MG63 (cell line): ENCODE measurements at places on chromosomes 5 and 9. TPM values are rescaled to one million over a fixed set of nuclear protein-coding genes. Genes with fewer than 3 reads are reported as not detected.

DNA sequence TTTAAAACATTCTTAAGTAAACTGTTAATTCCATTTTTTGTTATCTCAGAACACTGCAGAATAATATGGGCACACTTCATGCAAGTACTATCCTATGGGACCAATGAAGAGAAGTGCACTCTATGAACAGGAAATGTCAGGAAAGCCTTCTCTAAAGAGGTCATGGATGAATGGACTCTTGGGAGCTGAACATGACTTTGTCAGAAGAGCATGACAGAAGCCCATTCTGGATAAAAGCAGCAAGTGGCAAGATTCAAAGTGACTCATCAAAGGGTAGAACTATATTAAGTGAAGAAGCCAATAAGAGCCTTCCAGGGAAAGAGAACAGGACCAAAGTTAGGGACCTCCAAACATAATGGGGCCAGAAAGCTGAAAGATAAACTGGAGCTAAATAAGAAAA, 94.0 kb downstream of the RAPGEF6 start:
- DNase-seq = no peak

DNA sequence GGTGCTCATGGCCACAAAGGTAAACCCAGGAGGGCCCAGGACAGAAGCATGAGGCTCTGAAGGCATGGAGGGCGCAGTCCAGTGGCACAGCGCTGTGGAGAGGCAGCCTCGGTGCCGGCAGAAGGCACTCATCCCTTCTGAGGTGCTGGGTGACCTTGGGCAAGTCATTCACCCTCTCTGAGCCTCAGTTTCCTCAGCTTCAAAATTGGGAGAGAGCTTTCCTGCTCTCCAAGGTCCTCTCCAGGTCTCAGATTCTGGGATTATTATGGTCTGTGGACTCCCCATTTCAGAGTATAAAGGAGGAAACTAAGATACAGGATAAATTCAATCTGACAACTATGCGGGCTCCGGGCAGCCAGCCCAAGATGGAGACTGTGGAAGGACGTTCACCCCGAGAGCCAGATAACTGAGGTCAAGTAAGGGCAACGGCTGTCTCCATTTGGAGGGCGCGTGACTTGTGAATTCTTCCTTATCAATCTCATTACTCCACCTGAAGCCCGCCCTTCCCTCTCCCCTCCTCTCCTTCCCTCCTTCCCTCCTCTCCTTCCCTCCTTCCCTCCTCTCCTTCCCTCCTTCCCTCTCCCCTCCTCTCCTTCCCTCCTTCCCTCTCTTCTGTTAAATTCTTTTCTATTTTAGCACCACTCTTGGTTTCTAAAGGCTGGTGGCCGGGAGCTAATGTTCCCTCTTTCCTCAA, 58.1 kb downstream of the LRSAM1 start:
- DNase-seq = no peak

DNA sequence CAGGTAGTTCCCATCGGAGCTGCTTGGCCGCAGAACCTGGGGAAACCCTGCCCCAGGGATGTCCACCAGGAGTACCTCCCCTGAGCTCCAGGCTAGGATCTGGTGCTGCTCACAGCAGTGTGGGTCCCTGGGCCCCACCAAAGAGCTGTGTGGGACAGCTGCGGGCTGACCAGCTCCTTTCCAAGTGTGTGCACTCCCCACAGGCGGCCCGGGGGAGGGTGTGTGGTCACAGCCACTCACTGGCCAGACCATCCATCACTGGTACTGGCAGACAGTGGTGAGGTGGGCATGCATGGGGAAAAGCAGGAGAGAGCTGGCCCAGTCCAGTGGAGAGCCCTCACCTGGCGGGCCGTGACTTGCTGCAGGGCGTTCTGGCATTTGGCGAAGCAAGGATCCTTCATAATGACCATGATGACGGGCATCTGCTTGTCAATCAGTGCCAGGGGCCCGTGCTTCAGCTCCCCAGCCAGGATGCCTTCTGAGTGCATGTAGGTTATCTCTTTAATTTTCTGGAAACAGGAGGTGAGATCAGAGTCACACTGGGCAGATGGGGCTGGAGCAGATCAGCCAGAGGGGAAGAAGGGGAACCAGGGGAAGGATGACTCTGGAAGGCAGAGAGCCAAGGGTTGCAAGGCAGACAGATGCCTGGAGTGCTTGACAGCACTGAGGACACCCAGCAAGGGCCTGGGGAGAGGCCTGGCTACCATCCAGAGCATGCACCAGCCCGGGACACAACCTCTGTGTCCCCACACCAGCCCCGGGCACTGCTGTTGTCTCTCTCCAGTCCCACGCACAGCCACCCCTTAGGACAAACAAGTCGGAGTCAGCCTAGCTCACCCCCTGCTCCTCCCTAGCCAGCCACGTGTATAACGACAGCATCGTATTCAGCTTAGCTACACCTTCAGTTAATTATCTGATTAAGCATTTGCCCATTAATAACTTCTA, 12.8 kb upstream of the MAPK9 start:
- no peak for DNase-seq

GRCh38 chr9:127543221-127543620, 68.9 kb upstream of the STXBP1 start:
- DNase-seq = no peak

DNA sequence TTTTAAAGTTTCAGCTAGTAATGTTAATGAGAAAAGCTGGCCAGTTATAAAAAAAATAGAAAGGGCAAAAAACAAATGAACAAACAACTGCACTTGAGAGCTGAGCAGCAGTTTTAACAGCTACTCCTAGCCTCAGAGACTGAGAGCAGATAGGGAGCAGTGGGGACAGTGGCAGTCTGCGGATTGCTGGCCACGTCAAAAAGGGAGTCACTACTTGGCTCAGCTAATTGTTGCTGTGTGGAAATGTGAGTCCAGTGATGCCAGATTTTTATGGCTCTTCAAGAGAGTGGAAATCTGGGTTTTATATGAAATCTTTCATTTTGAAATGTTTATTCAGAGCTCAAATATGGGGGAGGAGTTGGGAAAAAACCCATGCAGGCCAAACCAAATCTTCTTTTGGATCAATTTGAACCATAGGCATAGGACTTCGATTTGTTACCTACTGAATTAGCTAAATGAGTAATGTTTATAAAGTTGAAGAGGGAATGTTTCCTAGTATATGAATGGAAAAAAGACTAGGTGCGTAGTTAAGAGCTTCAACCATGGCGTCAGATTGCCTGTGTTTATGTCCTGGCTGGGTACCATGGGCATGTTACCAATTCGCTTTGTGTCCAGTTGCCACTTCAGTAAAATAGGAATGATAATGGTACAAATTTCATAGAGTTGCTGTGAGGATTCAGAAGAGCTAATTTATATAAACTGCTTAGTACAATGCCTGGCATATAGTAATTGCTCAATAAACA, 102.1 kb downstream of the PAM start:
- peak; percentile 82 for DNase-seq

GRCh38 chr5:144088206-144089064, 82.0 kb downstream of the YIPF5 start:
- DNase-seq = no peak

DNA sequence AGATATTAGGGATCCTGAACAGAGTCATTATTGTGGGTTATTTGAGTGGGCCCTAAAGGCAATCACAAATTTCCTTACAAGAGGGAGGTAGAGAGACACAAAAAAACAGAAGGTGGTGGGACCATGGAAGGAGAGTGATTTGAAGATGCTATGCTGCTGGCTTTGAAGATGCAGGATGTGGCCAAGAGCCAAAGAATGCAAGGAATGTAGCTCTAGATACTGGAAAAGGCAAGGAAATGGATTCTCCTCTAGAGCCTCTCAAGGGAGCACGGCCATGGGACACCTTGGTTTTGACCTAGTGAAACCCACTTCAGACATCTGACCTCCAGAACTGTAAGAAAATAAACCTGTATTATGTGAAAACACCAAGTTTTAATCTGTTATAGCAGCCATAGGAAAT, 53.8 kb downstream of the TTC39B start:
- DNase-seq = peak; percentile 68

DNA sequence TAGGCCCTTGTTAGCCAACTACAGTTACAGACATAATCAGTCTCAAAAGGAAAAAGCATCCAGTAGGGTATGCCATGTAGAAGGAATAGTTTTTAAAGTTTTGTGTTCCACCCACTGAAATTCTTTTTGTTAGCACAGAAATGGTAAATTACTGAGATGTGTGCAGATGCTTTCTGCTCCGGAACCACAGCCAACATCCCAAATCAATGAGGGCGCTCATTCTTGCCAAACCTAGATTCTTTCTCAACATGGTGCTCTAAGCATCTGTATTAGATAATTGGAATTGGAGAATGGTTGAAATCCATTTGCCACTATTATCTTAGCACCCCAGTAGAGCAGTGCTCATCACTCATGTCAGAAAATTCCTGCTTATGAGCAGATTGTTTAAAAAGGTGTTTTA, 127.8 kb downstream of the SEC61B start:
- no peak for DNase-seq

DNA sequence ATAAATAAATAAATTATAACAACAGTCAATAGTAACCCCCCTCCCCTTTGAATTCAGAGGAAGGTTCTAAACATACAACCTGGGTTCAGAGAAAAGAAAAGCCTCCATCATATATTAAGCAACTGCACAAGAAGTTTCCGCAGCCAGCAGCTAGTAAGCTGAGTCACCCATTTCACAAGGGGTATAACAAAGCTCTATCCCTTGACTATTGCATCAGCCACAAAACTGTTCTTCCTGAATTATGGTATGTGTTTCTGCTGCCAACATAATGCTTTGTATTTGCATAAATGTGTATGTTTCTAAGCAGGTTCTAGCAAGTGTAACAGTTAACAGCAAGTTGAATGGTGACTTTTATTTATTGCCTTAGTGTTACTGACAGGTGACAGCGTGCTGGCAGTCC, 6.8 kb upstream of the CEP120 start:
- DNase-seq = peak; percentile 72

GRCh38 chr5:123783421-123783820, 271.4 kb downstream of the CSNK1G3 start:
- DNase-seq = no peak

- no peak for DNase-seq
Measured at GRCh38 chr5:43099640-43100039, 21.1 kb upstream of the ZNF131 start.

DNA sequence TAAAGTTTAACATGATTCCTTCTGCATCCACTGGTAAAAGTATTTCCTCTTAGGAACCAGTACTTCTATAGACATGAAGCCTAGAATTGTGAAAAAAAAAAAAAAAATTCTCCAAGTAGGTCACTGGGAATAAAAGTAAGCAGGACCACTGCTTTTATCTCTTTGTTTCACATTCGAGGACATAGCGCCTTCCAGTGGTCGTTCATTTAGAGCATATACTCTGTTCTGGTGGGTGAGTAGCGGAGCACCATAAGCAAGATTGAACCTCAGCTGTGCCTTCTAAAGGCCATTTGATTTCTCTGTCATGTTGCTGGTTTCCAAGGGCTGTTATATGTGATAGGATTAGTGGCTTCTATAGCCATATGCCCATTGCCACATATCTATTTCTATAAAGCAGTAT, 393.1 kb downstream of the TMEM232 start:
- DNase-seq = no peak

GRCh38 chr5:6737043-6737941, 24.1 kb downstream of the TENT4A start:
- DNase-seq = no peak

GRCh38 chr9:106643211-106643930, 219.6 kb upstream of the ZNF462 start:
- DNase-seq = no peak

- DNase-seq = peak; percentile 79
Measured at GRCh38 chr5:145495741-145496140, 339.4 kb downstream of the PRELID2 start.

- no peak for DNase-seq
Measured at GRCh38 chr9:134057751-134058701, 9.8 kb downstream of the BRD3 start.

DNA sequence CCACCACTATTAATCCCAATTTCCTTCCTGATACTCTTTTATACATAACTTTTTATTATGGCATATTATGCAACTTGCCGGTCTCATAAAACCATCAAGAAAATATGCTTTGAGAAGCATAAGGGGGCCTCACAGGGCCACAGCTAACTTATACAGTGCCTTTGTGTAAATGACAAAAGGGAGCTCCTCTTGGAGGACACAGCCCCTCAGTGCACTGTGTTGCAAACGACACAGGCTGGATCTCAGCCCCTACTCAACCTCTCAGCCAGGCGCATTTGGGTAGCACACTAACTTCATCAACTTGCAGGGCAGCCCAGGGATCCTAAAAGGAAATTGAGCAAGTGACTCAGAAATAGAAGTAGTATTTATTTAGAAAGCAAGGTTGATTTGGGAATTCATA, 35.4 kb downstream of the RIGI start:
- no peak for DNase-seq

GRCh38 chr5:27313549-27313948, 275.2 kb upstream of the CDH9 start:
- no peak for DNase-seq

- DNase-seq = no peak
Measured at GRCh38 chr5:14249258-14250082, 106.3 kb downstream of the TRIO start.

- DNase-seq = no peak
Measured at GRCh38 chr5:140628711-140629110, 4.3 kb downstream of the CD14 start.

DNA sequence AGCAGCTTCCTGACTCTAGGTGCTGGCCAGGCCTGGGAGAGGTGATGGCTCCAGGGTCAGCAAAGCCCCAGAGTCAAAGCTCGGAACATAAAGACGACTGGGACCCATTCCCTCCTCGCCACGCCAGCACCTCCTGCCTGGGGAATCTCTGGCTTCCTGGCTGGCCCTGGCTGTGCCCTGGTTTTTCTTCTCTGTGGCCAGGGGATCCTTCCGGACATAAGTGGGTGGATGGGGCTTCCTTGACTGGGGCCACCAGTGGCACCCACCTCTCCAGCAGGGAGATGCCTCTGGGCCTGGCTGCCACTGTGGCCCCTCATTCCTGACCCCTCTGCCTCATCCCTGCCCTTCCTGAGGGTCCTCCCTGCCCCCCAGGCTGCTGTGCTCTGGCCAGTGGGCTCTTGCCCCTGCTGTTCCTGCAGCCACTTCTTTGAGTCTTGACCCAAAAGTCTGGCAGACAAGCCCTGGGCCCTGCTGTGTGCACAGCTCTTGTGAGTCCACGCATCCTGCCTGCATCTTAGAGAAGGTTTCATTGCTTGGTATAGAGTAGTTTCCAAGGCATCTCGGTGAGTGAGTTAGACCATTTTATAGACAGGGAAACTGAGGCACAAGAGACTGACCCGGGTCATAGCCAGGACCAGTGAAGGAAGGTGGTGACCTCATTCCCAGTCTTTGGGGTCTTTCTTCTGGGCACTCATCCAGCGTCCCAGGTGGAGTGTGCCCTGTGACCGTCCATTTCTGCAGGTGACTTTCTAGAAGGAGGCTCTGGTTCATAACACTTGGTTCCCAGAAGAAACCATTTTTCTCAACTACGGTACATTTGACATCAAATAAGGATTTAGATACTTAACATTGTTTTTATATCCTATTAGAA, 17.3 kb upstream of the LPCAT1 start:
- DNase-seq = no peak

PRLR gene
- 3.5 TPM in 1 of 2 replicates, not detected in the other for total RNA-seq

MED22 gene
- total RNA-seq = 34.7 and 35.4 TPM in 2 replicates

FBXO10 gene
- total RNA-seq = 0.84 and 4.3 TPM in 2 replicates

SPINK1 gene
- not detected in 2 replicates for total RNA-seq

FBN2 gene
- 6.2 and 8.9 TPM in 2 replicates for total RNA-seq

RNF224 gene
- total RNA-seq = not detected in 2 replicates

SVEP1 gene
- total RNA-seq = 38.1 and 40.0 TPM in 2 replicates

ADAMTS19 gene
- 0.20 and 1.7 TPM in 2 replicates for total RNA-seq

PRRX2 gene
- total RNA-seq = 20.1 and 38.4 TPM in 2 replicates

FAM151B gene
- 2.6 and 15.3 TPM in 2 replicates for total RNA-seq

LRRTM2 gene
- 0.54 TPM in 1 of 2 replicates, not detected in the other for total RNA-seq

PCDHAC1 gene
- not detected in 2 replicates for total RNA-seq

GKAP1 gene
- 0.86 and 18.1 TPM in 2 replicates for total RNA-seq

PCDHGB1 gene
- total RNA-seq = 0.59 and 1.3 TPM in 2 replicates
